Activated CD4-positive, alpha-beta T cell treated with anti-CD3 and anti-CD28 coated beads for 24 hours (primary cell): ENCODE measurements at places on chromosomes 1 and 21.

GRCh38 chr1:81950591-81951244 lies 150.0 kb downstream of the ADGRL2 start:
- DNase-seq = no peak

GRCh38 chr1:69551476-69552324 lies 16.0 kb upstream of the LRRC7 start:
- DNase-seq = no peak

DNA sequence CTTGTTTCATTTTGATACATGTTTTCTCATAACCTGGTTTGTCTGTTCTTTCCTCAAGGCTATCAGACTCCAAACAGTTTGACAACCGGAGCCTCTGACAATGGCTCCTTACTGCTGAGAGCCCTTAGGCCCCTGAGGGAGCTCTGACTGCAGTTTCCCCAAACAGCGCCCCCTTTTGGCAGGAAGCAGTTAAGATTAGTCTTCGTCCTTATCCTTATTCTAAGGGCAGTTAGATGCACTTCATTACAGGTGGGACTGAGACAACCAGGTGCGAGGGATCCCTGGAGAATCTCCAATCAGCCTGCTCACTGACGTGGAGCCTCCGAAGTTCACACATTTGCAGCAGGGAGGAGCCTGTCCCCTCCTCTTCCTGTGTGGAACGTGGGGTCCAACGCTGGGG lies 393.1 kb downstream of the BRINP3 start:
- DNase-seq = no peak

DNA sequence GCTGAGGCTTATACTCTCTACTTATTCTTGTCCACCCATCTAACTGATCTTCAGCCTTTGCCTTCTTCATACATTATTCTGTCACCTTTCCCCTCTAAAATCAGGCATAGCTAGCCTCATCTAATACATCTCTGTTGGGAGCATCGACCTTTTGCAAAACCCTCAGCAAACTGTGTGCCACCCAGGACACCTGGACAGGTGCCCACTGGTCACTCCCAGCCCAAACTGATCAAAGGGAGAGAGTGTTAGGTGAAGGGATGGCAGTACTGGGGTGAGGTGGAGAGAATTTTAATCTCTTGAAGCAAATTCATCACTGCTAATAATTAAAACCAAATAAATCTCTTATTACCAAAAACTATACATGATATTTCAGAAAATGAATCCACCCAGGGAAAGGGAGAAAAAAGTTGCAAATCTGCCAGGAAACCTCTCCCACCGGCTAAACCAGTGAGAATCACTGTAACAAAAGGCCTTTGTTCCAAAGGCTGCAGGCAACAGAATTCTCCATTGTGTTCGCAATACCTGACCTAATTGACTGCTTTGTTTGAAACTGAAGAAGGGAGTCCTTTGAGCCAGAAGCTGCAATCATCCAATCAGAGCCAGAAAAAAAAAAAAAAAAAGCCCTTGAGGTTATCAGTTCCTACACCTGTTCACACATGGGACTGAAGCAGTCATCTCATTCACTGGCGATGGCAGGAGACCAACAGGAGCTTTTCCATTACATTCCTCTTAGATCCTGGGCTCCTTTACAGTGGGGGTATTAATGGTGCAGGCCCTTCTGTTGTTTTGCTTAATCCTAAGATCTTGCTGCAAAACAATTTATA lies 172.6 kb downstream of the APP start:
- no peak for DNase-seq

GRCh38 chr1:224761245-224761644 lies 145.1 kb downstream of the CNIH3 start:
- DNase-seq = no peak

GRCh38 chr1:160460214-160460642 lies 59.9 kb downstream of the VANGL2 start:
- DNase-seq = no peak
